Bronchial epithelial cell (primary cell): ENCODE measurements at places on chromosomes 13 and 19. TPM values are rescaled to one million over a fixed set of nuclear protein-coding genes. Genes with fewer than 3 reads are reported as not detected.

GRCh38 chr13:79171141-79172061 lies 234.7 kb downstream of the RBM26 start:
- DNase-seq, result no peak

DNA sequence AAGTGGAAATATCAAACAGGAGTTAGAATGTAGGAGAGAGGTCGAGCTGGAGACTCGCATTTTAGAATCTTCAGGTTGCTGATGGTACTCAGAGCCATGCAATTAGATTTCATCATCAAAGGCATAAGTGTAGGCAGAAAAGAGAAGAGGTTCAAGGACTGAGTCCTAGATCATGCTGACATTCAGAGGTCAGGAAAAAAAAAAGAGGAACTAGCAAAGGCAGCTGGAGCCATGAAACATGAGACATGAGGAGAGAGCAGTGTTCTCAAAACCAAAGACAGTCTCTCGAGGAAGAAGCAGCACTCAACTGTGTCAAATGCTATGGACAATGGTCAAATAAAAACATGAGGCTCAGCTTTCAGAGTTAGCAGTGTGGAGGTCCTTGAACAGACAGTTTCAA lies 12.4 kb upstream of the TPP2 start:
- no peak for DNase-seq

DNA sequence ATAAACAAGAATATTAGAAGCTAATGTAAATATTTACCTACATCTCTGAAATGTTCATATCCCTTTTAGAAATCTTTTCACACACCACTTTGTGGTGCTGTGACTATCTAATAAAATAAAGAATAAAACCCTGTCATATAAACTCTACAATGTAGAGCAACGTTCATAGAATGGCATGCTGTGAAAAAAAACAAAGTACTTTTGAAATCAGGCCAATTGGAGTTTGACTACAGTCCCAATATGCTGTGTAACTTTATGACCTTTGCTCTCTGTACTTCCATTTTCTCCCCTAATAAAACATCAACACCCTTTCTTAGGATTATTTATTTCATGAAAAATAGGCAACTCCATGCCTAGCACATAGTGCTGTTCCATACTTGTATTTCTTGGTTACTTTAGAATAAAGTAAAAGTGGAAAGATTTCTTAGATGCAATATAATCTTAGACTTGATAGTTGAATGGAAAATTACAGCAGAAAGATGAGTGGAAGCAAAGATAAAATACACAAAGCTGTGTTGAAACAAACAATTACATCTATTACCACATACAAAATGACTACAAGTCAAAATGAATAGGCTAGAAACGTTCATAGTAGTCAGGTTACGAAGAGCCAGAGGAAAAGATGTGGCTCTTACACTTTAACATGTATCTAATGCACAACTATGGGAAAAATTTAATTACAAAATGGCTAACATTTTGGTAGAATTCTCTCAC lies 613.2 kb upstream of the SLITRK5 start:
- no peak for DNase-seq

GPR18 gene
- not detected in 2 replicates for total RNA-seq

IL12RB1 gene
- under 0.01 TPM in 1 of 2 replicates, not detected in the other for total RNA-seq
